ENCODE measurements at places on chromosomes 11 and 22.
A peak's percentile ranks its signal among the peaks of the same experiment; 100 is the strongest.

- DNase-seq: peak; percentile 40
Observed at GRCh38 chr11:22666688-22667439, 453 bp downstream of the GAS2 start.

- no peak for DNase-seq
Observed at GRCh38 chr11:73283276-73284000, 11.3 kb downstream of the P2RY6 start.

DNA sequence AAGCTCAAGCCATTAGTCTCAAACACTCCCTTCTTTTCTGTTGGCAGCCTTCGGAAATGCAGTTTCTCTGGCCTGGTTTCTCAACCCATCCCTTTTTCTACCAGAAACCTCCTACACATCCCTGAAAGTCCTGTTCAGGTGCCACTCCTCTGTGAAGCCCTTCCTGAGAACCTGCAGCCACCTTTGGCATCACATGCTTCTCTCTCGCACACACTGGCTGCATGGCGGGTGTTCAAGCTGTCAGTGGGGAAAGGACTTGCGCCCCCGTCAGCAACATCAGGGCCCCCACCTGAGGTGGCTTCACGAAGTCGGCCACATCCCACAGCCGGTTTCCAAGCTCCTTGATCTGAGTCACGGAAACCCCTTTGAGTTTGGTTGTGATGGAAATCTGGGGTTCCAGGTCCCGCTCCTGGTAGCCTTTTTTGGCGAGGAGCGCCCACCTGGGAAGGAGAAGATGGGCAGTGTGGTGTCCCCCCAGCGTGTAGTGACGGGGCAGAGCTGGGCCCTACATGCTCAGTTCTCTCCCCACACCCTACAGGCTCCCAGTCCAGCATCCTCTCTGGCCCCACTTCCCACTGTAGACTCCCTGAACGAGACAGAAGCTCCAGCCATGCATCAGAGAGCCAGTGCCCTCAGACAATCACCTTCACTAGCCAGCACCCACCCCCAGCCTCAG, 1.7 kb upstream of the LRRC74B start:
- no peak for DNase-seq

DNA sequence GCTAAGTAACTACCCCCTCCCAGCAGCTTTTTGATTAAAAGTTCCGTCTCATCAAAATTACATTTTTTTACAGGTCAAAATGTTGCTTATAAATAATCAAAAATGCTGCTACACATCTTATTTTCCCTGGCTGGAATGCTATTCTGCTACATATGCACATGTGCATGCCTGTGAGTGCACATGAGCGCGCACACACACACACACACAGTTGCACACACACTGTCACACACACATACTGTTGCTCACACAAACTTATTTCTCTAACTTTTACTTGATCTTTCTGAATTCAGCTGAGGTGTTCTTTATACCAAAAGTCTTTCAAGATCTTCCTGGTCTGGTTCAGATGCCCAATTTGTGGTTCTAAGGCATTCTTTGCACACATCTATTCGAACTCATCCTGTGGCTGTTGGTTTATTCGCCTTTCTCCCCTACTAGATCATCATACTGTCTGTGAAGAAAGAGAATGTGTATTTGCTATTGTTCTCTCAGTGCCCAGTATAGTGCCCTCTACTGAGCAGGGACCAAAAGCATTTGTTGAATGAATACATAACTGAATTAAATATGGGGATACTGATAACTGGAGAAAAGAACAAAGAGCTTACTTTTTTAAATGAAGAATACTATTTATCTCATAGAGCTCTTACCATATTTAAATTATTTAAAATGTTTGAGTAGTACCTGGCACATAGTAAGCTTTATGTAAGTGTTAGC, 68.1 kb upstream of the CCDC179 start:
- no peak for DNase-seq

GRCh38 chr11:63847363-63847762, 8.5 kb downstream of the MARK2 start:
- no peak for DNase-seq

DNA sequence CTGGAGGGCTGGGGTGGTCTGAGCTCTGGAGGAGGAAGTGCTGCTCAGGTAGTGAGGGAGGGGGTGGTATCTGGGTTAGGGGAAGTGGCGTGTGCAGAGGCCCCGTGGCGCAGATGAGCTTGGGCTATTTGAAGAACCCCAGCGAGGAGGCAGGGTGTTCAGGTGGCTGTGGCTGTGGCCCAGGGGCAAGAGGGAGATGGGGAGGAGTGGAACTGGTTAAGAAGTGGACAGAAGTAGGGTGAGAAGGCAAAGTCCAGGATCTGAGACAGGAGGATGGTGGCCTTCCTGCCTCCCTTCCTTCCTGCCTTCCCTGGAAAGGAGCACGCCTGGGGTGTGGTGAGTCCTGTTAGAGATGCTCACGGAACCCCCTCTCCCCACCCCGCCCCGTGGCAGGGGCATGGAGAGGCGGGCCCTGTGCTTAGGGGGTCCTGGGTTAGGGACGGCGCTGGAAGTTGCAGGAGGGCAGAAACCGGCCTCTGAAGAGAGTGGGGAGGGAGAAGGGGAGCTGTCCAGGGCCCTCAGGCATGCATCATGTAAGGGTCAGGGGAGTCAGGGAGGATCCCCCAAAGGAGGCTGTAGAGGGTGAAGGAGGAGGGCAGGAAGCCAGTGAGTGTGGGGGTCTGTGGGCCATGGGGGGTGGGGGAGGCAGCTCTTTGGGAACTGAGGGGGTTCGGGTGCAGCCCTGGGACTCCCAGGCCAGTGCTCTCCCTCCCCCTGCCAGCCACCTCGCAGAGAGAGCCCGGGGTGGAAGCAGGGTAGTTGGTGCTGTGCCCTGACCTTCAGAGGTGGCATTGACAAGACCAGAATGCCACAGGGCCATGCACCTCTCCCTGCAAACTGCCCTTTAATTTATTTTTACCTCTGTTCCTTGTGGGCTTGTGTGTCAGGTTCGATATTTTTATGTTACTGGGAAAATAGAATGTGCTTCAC, 63.7 kb upstream of the PARVG start:
- no peak for DNase-seq

GRCh38 chr11:72294616-72295395, 50.8 kb upstream of the PHOX2A start:
- no peak for DNase-seq

DNA sequence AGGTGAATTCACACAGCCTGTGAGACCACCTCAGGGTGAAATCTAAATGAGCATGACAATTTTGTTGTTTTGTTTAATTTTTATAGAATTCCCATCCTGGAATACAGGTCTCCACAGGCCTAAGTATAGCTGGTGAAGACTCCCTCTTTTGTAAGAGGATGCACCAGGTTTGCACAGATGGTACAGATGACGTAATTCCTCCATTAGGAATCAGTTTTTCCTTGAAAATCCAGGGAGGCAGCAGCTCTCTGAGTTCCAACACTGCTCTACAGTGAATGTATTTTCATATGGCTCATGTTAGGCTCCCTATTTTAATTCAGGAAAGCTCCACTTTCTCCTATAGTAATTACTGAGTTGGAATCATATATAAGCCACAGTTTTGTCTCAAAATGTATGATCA, 47.2 kb downstream of the USP28 start:
- no peak for DNase-seq

DNA sequence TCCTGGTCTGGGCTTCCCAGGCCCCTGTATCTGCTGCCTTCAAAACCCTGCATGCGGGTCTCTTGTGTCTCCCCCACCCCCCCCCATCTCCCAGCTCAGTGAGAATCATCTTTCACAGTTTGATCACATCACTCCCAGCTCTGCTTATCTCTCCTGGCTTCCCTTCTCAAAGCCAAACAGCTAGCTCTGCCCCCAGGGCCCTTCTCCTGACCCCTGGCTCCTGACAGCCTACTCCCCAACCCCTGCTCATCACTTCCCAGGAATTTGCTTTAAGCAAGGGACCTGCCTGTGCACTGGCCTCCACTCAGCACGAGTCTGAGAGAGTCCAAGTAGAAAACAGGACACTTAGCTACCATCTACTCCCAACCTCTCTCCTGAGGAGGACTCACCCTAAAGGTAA, 342.7 kb downstream of the TENM4 start:
- no peak for DNase-seq

DNA sequence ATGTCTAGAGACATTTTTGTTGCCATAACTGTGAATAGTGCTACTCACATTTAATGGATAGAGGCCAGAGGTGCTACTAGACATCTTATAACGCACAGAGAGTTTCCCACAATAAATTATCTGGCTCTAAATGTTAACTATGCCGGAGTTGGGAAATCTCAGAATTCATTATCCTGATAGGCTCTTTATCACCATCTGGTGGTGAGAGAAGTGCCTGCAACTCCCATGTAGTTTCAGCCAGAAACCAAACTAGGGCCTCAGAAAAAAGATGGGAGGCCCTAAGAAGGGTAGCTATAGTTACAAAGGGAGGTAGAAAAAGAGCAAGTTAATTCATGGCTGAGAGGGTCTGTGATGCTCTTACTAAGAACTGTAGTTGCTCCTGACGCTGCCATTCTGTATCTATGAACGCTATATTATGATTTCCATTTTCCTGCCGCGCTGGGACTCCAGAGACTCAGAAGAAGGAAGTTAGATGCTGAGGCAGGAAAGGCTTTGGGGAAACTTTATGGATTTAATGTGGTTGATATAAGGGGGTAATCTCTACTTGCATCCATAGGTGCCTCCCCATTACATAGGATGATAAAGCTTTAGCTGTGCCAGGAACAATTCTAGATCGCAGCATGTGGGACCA, 22.9 kb upstream of the MRPL17 start:
- peak; percentile 60 for DNase-seq

DNA sequence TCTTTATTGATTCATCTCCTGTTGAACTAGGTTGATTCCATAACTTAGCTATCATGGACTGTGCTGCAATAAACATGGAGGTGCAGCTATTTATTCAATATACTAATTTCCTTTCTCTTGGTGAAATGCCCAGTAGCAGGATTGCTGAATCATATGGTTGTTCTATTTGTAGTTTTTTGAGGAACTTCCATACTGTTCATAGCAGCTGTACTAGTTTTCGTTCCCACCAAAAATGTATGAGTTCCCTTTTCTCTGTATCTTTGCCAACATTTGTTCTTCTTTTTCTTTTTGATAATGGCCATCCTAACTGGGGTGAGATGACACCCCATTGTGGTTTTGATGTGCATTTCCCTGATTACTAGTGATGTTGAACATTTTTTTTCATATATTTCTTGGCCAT, 87.2 kb upstream of the NAV2 start:
- no peak for DNase-seq

GRCh38 chr22:19772673-19773469, 12.3 kb downstream of the TBX1 start:
- DNase-seq: no peak

GRCh38 chr11:120867024-120867423, 156.9 kb upstream of the TBCEL start:
- DNase-seq: no peak

GRCh38 chr11:104394508-104394907, 230.6 kb upstream of the PDGFD start:
- no peak for DNase-seq

- no peak for DNase-seq
Observed at GRCh38 chr11:75072582-75072981, 24.1 kb downstream of the OR2AT4 start.

GRCh38 chr11:88015170-88015569, 160.1 kb downstream of the RAB38 start:
- no peak for DNase-seq

- DNase-seq: no peak
Observed at GRCh38 chr22:16917144-16918003, 90.6 kb downstream of the GAB4 start.

GRCh38 chr11:100105255-100105981, 581.7 kb upstream of the ARHGAP42 start:
- DNase-seq: no peak

- DNase-seq: no peak
Observed at GRCh38 chr22:33756508-33756949, 163.7 kb downstream of the LARGE1 start.

DNA sequence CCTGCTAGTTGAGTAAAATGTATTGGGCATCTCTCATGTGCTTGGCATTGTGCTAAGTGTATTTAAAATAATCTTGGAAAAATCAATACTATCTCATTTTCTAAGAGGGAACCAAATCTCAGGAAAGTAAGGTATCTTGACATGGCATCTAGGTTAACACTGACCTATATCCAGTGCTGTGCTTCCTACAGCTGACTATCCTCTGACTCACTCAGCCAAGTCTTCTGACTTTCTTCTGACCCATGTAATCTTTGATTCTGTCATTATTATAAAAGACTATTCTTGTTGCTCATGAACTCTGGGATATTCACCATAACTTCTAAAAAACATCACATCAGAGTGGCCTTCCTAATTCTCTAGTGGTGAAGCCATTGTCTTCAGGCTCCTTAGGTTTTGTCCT, 304.1 kb upstream of the TENM4 start:
- no peak for DNase-seq

DNA sequence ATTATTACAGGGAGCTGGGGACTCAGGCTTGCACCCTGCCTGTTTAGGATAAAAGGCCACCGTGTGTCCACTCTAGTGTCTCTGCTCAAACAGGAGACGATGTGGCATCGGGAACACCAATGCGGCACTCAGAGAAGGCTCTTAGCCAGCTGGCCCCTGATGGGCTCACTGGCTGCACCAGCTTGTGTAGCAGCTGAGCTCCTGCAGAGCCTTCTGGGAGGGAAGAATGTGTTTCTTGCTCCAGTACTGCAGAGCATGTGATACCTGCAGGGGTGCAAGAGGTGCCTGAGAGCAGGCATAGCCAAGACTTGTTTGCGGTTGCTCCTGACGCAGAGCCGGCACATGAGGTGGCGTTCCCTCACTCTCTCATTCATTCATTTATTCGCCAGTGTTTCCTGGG, 44.4 kb upstream of the KCNQ1OT1 start:
- DNase-seq: no peak

- no peak for DNase-seq
Observed at GRCh38 chr11:110712659-110713448, 617 bp upstream of the ARHGAP20 start.

GRCh38 chr11:132450631-132451030, 1080.2 kb downstream of the NTM start:
- no peak for DNase-seq

GRCh38 chr22:17773606-17774205, 563 bp downstream of the BID start:
- DNase-seq: peak; percentile 73

- DNase-seq: no peak
Observed at GRCh38 chr11:66686801-66687750, 9.4 kb upstream of the RBM4B start.

Measured in mesothelial cell of epicardium (in vitro differentiated cells).